Stimulated activated CD8-positive, alpha-beta memory T cell treated with anti-CD3 and anti-CD28 coated beads, Interleukin-2, amount 100 ng/mL, for 1 hour (primary cell): ENCODE measurements at places on chromosomes 1 and 21.

DNA sequence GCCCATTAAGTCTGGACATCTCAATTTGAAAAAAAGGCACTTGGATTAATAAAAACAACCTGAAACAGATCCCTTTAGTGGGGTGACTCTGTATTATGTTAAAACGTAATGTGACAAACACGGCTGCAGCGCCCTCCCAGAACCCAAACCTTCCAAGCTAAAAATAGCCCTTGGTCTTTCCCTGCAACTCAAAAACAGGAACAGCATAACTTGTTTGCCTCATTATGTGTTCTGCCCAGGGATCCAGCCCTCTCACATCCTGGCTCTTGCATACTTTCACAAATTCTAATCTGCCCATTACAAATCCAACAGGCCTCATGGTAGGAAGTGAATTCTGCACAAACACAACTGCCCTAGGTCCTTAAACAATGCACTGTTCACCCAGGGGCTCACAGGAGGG lies 94.7 kb upstream of the GADD45A start:
- no peak for DNase-seq

- DNase-seq = no peak
Measured at GRCh38 chr1:26168410-26169197, at the start of gene C1orf232. Gene C1orf232 (minus strand): TSS chr1:26168963. CDS start chr1:26168499, 464 bp downstream.

- no peak for DNase-seq
Measured at GRCh38 chr1:175129182-175129581, 61.5 kb downstream of the TNN start.

DNA sequence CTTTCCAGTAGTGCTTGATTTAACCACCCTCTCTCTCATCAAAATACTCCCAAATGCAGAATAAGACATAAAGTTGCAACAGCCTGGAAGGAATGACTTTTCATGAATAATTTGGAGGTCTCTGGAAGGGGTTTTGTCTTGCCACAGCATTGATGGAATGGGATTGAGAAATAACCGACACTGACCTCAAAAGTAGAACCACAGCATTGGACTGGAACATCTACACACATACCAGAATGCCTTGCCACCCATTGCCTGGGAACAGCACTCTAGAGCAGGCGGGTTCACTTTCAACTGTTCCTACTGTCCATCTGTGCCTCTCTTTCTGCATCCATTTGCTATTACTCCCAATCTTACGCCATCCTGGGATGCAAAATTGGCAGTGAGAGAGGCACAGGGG lies 149.1 kb upstream of the USP24 start:
- DNase-seq = no peak

GRCh38 chr1:21749859-21750468 lies 33.0 kb downstream of the USP48 start:
- DNase-seq = no peak

- DNase-seq = no peak
Measured at GRCh38 chr1:218433744-218434143, 88.6 kb downstream of the TGFB2 start.

DNA sequence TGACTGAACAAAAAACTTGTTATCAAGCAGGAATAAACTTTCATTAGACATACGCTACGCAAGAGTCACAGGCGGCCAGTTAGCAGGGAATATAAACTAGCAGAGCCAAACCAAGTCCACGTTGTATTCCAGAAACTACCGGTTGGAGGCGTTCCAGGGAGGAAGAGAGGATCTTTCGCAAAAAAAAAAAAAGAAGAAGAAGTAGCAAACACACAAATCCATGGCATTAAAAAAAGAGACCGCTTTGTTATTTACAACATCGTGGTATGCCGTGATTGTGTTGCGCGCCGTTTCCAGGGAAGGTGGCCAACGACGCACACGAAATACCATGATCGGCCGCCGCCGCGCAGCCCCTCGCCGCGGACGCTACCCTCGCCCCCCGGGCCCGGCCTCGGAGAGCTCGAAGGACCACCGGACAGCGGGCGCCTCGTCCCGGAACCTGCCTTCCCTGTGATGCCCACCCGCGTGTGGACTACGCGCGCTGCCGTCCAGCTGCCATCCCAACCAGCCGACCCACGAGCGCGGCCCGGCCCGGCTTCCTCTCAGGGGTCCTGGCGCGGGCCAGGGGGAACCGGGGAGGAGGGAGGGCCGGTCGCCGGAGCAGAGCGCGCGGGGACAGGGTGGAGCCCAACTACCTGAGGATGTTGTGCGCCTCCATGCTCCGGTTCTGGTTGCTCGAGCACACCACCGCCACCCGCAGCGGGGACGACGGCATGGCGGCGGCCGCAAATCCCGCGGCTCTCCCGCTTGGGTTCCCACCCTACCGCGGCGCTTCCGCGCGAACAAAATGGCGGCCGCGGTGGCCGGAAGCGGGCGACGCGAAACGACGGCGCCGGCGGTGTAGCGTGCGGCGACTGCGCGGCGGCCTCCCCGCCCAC lies 581 bp downstream of the SSU72 start:
- DNase-seq = peak; percentile 53

DNA sequence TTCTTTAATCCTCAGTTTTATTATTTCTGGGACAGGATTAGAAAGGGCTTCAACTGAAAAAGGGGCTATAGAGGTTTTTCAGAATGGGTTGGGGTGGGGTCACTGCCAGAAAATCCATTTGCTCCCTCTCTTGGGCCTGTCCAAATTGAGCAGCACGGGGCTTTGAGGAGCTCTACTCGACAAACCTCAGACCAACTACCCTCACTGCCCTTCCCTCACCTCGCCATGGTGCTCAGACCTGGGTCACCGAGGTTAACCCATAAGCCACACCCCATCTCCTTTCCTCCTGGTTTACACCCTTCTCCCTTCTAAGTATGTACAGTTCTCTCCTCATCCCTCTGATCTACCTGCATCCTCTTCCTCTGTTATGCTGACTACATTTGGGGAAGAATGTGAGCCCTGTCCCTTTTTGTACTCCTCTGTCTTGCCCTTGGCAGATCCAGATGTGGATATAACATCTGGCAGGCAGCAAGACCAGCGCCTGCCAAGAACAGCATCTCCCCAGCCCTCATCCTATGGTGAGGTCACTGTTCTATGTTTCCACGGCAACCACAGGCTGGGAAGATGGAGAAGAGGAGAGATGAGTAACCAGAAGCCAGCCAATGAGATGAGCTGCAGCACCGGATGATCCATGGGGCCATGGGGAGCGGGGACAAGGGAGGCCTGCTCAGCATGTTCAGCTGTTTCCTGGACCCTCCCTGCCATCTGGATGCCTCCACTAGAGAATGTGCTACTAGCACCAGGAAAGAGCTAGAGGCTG lies 3.7 kb upstream of the FABP3 start:
- DNase-seq = no peak

DNA sequence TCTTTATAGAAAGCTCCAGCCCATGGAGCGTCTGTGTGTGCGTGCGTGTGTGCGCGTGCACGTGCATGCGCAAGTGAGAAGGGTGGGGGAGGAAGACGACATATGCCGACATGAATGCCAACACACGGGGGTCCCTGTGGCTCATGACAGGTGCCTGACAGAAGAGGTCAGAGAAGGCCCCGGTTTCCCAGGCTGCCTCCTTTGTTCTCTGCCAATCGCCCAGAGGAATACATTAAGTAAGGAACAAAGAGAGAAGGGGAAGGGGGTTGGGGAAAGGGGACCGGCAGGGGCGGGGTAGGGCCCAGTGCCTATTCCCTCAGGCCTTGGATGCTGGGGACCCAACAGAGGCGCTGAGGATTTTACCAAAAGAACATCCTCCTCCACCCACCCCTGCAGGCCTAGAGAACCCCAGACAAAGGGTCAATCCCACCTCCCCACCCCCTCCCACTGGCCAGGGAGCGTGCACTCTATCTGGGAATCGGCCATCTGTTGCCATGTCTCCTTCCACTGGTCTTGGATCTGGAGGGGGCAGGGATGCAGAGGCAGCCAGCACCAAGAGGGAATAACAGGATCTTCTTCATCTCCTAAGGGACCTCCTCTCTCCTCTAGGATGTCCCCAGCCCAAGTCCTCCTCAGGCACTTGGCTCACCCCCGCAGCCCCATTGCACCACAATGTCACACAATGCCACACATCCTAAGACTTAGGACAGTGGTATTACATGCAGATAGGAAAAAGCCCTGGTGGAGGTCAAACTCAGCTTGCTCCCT lies 39.4 kb downstream of the PIK3C2B start:
- no peak for DNase-seq

- no peak for DNase-seq
Measured at GRCh38 chr1:16727190-16728111, 12.9 kb upstream of the RNU1-4 start.

DNA sequence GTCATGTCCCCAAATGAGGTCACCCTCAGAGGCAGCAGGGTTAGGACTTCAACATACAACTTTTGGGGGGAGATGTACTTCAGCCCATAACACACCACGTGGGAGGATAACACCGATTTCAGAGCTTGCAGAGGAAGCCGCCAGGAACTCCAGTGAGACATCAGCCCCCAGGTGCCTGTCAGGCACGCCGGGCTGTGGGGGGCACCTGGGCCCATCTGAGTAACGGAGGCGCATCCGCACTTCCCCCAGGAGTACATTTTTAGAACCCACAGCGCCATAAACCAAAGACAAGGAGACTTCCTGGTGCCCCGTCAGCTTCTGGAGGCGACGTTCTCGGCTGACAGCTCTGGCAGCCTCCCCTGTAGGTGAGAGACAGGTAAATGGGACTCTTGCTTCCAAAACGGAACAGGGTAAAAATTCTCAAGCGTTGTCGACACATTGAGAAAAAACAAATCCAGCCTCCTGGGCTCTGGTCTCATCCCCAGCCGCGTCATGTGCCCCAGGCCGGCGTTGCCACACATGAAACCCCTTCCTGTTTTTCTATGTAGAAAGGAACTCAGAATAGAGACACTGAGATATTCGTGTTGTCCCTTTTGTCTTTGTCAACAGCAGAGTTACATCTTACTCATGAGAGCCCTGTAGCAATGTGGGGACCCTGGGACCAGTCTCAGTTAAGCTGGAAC lies 93.3 kb downstream of the PDE9A start:
- DNase-seq = peak; percentile 10

DNA sequence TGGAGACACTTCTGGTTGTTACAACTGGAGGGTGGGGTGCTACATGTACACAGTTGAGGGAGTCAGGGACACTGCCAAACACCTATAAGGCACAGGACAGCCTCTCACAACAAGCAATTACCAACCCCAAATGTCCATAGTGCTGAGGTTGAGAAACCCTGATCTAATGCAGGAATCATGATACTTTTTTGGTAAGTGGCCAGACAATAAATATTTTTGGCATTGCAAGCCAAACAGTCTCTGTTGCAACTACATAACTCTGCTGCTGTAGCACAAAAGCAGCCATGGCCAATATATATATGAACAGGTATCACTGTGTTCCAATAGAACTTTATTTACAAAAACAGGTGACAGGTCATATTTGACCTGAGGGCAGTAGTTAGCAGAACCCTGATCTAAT lies 177.5 kb downstream of the ASTN1 start:
- DNase-seq = no peak

- no peak for DNase-seq
Measured at GRCh38 chr1:156128308-156128653, 13.8 kb downstream of the LMNA start.

- DNase-seq = no peak
Measured at GRCh38 chr1:71106658-71107322, 26.0 kb upstream of the ZRANB2 start.

DNA sequence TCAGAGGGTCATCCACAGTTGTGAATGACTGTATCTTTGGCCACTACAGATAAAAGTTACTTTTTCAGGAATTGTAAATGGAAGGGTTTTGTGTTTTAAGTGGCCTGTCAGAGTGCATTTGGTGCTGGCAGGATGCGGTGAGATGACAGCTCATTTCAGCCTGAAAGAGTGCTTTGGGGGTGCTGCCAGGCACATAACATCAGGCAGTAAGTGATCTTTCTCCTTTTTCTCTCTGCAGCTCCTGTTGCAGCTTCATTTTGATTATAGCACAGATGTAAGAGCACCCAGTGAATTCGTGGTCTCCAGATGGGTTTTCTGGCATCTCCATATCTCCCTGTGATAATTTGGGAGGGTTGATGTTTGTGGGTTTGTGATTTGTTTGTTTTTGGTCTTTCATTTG lies 14.8 kb upstream of the FAM163A start:
- DNase-seq = no peak
